ENCODE measurements at places on chromosomes 13 and 19.

GRCh38 chr13:113058129-113058987 is 47.2 kb upstream of the F7 start:
- DNase-seq = no peak

- no peak for DNase-seq
Measured at GRCh38 chr19:887072-887471, 5.9 kb downstream of the MED16 start.

DNA sequence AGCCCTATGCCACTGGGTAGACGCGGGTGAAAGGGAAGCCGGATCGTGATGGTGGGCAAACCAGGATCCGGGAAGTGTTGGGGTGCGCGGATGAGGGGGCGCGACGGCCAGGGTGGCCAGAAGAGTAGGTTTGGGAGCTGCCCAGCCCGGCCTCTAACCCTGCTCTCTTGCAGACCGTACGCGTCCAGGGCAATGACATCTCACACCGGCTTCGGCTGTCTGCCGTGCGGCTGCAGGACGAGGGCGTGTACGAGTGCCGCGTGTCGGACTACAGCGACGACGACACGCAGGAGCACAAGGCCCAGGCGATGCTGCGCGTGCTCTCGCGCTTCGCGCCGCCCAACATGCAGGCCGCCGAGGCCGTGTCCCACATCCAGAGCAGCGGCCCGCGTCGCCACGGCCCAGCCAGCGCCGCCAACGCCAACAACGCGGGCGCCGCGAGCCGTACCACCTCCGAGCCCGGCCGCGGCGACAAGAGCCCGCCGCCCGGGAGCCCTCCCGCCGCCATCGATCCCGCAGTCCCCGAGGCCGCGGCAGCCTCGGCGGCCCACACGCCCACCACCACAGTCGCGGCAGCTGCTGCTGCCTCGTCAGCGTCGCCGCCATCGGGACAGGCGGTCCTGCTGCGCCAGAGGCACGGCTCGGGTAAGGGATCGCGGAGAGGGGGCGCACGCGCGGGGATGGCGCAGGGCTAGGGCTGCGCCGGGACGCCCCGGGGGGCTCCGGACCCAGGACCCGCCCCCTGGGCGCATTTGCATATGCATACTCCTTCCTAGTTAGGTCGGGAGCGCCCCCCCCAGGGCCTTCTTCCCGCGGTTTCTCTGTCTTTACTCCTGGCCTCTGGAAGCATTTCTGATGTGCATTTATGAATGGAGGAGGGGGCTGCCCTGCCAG is 4.1 kb downstream of the VSTM2B start:
- no peak for DNase-seq

GRCh38 chr13:98564204-98564603 is 12.7 kb downstream of the STK24 start:
- no peak for DNase-seq

- no peak for DNase-seq
Measured at GRCh38 chr13:53601113-53601512, 572.5 kb downstream of the OLFM4 start.

DNA sequence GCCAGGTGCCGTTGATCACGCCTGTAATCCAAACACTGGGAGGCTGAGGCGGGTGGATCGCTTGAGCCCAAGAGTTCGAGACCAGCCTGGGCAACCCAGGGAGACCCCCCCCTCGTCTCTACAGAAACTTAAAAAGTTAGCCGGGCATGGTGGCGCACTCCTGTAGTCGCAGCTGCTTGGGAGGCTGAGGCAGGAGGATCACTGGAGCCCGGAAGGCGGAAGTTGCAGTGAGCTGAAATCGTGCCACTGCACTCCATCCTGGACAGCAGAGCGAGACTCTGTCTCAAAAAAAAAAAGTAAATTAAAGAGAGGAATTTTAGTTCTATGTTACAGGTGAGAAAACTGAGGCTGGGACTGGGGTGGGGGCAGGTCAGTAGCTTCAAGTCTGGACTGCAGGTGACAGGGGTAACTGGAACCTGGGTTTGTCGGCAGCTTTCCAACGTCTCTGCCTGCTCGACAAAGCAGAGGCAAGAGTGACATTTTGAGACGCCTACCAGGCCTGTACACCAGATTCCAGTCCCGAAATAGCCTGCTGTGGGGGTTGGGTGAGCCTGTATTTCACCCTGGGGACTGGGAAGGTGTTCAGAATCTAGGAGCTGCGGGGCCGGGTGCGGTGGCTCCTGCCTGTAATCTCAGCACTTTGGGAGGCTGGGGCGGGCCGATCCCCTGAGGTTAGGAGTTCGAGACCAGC is 1.2 kb downstream of the SELENOW start:
- no peak for DNase-seq

Data from NCI-H524 treated with DMSO at 0.1 percent for 48 hours (cell line).